ENCODE measurements at places on chromosomes 7 and 10.

GRCh38 chr7:106858618-106859532, 6.2 kb upstream of the PIK3CG start:
- no peak for DNase-seq

DNA sequence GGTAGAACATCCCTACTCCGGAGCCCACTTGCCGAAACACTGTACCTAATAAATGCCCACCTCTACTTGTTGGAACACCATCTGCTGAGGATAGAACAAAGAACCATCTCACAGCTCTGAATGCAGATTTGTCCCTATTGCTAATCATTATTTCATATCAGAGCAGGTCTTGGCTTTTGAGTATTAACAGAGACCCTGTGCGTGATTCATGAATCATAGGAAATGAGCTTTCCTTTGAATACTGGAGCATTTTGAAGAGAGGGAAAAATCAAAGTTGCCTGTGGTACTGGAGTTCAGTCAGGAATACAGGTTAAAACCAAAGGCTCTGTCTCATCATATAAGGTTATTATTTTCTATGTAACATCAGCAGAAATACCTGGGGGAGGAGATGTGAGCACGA, 1132.3 kb downstream of the XPNPEP1 start:
- DNase-seq, result no peak

- DNase-seq, result no peak
Measured at GRCh38 chr10:55183993-55184392, 383.0 kb upstream of the PCDH15 start.

- no peak for DNase-seq
Measured at GRCh38 chr7:54485044-54485443, 57.1 kb upstream of the VSTM2A start.

- DNase-seq, result no peak
Measured at GRCh38 chr7:34277803-34278199, 372.5 kb downstream of the BMPER start.

GRCh38 chr7:21364801-21365271, 63.0 kb upstream of the SP4 start:
- DNase-seq, result no peak

DNA sequence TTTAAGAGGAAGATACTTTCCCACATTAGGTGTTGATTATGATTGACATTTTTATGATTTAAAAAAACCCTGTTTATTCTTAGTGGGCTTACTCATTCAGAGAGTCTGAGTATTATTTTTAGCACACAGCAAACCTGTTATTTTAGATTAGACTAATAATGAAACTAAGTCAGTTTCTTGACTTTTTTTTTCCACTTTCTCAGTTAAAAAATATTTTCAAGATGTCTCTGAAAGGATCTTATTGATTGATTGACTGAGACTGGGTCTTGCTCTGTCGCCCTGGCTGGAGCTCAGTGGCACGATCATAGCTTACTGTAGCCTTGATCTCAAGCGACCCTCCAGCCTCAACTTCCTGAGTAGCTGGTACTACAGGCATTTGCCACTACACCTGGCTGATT, 20.4 kb upstream of the INPP5F start:
- DNase-seq, result no peak

GRCh38 chr10:78390817-78391216, 357.2 kb downstream of the RPS24 start:
- no peak for DNase-seq

DNA sequence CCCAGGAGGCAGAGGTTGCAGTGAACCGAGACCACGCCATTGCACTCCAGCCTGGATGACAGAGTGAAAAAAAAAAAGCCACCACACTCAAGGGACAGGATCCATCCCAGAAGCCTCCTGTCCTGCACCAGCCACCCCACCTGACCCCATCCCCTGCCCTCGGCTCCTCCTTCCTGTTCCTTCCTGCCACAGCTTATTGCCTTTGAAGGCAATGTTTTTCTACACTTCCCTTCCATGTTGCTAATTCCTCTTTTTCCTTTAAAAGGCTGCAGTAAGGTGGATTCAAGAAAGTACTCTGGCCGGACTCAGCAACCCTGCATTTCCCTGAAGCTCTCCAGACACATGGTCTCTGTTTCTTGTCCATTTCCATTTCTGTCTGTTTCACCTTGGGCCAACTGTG, 80.9 kb downstream of the FAM171A1 start:
- no peak for DNase-seq

DNA sequence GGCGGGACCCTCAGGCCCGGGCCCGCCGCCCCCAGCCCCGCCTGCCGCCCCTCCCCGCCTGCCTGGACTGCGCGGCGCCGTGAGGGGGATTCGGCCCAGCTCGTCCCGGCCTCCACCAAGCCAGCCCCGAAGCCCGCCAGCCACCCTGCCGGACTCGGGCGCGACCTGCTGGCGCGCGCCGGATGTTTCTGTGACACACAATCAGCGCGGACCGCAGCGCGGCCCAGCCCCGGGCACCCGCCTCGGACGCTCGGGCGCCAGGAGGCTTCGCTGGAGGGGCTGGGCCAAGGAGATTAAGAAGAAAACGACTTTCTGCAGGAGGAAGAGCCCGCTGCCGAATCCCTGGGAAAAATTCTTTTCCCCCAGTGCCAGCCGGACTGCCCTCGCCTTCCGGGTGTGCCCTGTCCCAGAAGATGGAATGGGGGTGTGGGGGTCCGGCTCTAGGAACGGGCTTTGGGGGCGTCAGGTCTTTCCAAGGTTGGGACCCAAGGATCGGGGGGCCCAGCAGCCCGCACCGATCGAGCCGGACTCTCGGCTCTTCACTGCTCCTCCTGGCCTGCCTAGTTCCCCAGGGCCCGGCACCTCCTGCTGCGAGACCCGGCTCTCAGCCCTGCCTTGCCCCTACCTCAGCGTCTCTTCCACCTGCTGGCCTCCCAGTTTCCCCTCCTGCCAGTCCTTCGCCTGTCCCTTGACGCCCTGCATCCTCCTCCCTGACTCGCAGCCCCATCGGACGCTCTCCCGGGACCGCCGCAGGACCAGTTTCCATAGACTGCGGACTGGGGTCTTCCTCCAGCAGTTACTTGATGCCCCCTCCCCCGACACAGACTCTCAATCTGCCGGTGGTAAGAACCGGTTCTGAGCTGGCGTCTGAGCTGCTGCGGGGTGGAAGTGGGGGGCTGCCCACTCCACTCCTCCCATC, 82.7 kb downstream of the PAX2 start:
- DNase-seq, result no peak

DNA sequence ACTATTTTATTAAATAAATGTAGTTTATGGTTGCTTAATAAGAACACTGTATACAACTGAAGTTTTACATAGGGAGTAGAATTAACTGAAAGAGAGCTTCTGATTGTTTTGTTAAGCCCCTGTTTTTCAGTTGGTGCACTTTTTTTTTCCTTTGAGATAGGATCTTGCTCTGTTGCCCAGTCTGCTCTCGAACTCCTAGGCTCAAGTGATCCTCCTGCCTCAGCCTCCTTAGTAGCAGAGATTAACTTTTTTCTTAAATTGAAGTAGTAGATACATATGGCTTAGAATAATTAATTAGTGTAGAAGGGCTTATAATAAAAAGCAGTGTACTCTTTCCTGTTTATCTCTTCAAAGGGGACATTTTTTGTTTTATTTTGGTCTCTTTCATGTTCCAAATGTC, 11.2 kb downstream of the SDHAF3 start:
- DNase-seq, result no peak

- DNase-seq, result no peak
Measured at GRCh38 chr7:157028199-157028903, 17.9 kb upstream of the MNX1 start.

DNA sequence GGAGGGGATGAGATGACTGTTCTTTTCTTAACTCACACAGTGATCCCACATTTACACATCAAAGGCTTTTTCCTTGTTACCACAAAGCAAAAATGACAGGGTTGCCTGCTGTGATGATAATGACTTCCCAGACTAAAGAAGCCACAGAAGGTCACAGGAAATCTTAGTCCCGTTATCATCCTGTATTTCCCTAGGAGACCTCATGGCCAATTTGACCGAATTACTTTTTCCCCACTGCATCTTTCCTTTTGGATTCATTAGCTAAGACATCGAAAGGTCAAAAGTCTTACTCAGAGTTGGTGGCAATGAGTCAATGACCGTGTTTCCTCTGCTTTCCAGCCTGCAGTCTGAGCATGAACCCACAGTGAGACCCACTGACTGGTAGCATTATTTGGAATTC, 130.1 kb upstream of the INHBA start:
- no peak for DNase-seq

DNA sequence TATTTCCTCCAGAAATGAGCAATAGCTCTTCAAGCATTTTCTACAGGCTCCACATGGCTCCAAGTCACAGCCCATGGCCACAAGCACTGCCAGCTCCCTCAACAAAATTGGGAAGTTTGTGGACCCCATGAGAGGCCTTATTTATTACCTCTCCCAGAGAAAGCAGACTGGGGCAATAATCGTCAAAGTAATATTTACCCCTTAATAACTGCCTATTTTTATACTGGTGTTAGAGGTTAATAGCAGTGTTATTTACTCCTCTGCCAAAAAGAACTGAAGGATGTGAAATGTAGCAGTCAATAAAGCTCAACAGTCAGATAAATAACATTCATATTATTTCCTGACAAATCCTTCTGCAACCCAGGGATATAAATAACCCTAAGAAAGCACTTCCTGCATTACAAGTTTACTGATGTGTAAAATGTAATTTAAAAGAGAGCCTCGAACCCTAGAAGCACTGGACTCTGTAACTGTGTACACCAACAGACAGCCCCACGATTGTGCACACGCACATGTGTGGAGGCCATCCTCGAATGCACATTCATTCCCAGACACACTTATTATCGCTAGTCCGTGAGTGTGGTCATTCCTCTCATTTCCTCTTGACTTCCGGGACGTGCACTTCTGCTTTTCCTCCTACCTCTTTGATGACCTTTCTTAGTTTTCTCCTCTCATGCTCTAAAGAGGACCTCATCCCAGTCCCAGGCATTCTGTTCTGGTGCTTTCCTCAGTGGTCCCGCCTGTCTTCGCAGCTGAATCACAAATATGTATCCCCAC, 157.4 kb downstream of the EVX1 start:
- DNase-seq, result no peak

DNA sequence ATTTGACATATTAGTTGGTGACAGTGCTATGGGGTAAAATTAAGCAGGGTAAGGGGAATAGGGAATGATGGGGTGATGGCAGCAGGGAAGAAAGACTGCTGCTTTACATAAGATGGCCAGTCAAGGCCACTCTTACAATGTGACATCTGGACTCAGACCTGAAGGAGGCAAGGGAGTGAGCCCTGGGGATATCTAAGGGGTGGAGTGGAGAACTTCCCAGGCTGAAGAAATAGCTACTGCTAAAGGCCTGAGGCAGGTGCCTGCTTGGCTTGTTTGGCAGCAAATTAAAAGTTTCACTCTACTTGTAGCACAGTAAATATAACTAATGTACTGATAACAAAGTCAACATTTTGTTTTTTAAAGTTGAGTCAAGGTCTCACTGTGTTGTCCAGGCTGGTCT, 93.5 kb downstream of the IDE start:
- no peak for DNase-seq

GRCh38 chr7:29815181-29816105, 9.1 kb downstream of the WIPF3 start:
- no peak for DNase-seq

DNA sequence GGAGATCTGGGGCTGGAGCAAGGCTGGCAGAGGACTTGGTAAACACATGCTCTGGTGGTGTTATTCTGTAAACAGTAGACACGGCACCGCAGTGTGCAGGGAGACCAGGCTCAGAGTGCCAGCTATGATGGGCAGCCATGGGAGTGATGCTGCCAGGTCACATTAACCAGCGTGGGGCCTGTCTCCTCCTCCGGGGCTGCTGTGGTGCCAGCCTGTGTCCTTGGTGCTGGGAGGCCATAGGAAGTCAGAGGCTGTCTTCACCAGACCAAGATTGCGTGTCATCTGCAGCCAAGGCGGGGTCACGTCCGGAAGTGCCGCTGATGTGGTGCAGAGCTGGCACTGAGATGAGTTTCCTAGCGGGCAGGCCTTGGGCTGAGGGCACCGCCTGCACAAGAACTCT, 236.0 kb downstream of the GLRX3 start:
- DNase-seq, result no peak

DNA sequence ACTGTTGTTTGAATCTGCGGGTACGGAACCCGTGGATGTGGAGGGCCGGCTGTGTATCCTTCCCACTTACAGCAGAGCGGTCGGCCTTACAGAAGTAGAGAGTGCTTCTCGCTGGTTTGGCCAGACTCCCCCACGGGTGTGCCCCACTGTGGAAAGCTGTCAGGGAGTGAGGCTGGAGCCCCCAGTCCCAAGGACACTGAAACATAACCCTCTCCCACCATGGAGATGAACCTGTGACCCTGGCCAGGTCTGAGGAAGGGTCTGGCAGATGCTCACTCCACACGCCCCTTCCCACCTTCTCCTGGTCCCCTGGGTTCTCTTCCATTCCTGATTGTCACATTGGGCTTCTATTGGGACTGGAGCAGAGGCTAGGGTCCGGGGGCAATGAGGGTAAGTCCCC, 39.6 kb downstream of the TSPAN15 start:
- DNase-seq, result no peak

DNA sequence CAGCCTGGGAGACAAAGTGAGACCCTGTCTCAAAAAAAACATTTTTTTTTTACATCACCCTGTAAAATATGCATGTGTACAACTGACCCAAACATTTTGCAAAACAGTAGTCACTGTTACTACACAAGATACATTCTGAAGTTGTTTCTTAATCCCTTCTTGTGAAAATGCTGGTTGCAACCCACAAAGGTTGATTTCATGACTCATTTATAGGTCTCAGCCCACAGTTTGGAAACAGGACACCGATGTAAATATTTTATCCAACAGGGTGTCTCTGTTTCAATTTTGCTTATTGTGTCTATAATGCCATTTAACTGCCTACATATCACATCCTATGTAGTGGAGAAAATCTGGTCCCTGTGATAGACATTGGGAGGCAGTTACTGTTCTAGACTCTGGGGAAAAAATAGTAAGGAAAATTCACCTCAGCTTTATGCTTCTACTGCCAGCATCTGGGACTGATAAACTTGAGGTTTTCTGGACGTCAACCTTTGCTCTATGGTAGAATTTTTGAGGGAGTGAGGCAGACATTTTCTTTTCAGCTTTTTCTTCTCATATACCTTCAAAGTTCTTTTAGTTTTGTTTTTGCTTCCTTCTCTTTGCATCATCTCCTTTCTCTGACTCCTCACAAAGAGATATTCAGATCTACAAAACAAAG, 1.6 kb upstream of the RAB19 start:
- no peak for DNase-seq

GRCh38 chr7:40436710-40437109, 301.9 kb downstream of the SUGCT start:
- no peak for DNase-seq

DNA sequence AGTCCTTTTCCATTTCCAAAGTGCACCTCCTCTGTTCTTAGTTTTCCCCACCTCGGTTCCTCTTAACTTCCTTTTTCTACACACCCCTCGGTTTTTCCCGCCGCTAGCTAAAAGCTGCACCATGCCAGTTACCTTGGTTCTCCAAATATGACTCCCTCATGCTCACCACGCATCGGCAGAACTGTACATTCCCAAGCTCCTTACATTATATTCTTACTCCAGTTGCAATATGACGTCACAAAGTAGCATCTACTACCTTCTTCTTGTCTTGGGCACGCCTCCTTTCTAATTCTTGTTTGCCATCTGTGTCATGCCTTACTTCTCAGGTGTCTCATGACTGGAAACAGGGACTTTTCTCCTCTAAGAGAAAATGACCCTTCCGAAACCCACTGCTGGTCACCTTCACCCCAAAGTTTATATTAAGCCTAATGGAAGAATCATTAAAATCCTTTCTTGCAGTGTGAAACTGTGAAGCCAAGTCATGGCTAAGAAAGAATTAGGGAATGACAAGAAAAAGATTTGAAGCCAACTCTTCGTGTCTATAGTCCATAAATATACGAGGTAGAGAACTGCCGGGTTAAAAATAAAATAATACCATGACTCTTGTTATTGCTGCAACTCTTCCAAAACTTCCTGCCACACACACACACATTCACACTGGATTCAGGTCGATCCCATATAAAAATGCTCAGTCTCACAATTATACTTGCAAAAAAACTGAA, 1.7 kb downstream of the ESYT2 start:
- DNase-seq, result no peak
